ENCODE measurements at places on chromosomes 11 and 22.

- DNase-seq = no peak
Measured at GRCh38 chr11:134032501-134033091, 36.3 kb upstream of the JAM3 start.

DNA sequence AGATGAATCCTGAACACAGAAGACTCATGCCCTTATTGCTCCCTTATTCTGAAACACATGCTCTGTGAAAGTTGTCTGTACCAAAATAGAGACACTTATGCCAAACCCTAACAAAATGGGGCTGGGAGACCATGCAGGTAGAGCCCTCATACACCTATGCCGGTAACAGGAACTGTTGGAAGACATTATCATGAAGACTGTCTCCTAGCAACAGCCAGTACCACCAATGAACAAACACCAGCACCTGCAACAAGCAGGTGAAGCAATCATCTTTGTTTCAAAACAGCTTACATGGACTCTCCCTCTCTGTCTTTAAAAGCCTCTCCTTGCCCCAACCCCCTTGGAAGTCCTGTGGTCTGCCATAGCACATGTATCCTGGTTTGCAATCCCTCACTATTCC lies 17.2 kb downstream of the SLC5A4 start:
- no peak for DNase-seq

DNA sequence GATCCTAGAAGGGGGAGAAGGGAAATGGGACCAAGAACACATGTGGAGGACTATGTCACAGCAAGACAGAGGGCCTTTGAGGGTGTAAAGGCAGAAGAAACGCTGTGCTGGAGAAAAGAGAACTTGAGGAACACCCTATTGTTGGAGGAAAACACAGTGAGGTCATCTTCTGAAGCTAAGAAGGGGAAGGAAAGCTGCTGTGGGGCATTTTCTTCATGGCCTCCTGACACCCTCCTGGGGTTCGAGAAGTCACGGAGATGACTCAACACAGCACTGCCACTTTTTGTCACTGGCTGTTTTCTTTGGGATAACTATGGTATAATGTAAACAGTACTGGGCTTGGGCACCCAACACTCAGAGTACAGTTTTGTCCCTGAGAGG lies 492.6 kb upstream of the CADM1 start:
- no peak for DNase-seq

- DNase-seq = no peak
Measured at GRCh38 chr11:119979701-119980100, 158.2 kb downstream of the TRIM29 start.

- no peak for DNase-seq
Measured at GRCh38 chr11:9739123-9739900, 75.4 kb downstream of the SWAP70 start.

DNA sequence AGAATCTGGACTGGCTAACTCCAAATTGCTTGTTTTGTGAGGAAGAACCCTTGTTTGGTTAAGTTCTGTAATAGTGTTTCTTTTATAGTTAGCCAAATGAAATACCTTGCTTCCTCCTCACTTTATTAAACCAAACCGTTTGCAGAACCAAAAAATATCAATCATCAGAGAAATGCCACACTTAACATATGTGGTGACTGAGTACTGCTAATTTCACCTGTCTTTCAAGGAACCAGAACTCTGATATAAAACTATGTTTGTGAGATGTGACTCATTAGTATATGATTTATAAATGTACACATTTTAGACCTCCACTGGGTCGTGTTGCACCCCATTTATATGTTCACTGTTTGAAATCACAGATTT lies 119.9 kb downstream of the PGR start:
- no peak for DNase-seq

DNA sequence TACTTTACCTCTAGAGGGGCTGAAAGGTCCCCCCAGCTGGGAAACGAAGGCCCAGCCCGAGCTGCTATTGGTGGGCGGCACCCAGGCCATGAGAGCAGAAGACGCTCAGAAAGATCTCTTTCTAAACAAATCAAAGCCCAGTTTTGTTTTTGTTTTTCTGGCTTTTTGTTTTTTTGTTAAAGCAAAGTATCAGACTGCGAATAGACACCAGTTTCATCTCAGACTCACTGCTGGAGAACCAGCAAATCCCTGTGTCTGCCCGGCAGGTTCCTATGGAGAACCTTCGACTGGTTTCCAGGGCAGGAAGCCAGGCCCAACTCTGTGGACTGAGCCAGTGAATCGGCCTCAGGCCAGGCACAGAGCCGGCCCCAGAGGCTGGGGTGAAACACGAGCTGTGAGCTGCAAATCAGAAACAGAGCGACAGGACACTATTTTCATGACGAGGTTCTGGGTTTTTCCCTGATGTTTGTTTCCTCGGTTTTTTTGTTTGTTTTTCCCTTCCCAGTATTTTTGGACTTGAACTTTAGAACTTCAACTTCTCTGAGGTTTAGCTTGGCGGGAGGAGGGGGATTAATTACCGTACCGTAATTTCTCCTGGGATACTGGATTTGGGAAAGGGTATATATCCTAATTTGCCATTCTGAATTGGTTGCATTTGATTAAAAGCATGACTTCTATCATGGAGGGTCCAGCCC lies 16.0 kb upstream of the B4GALNT4 start:
- no peak for DNase-seq

- no peak for DNase-seq
Measured at GRCh38 chr22:46824344-46824909, 62.0 kb downstream of the TBC1D22A start.
